ENCODE measurements at places on chromosomes 3 and 15.

GRCh38 chr3:3170998-3171397, 8.5 kb downstream of the CRBN start:
- DNase-seq: no peak

DNA sequence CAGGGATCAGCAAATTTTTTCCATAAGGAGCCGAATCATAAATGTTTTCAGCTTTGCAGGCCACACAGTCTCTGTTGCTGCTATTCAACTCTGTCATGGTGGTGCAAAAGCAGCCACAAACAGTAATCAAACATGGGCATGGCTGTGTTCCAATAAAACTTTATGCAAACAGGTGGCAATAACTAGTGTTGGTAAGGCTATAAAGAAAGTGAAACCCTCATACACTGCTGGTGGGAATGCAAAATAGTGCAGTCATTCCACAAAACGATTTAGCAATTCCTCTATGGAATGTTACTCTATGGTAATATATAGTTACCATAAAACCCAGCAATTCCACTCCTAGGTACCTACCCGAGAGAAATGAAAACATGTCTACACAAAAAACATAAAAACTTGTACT, 14.0 kb upstream of the MRPS25 start:
- no peak for DNase-seq

DNA sequence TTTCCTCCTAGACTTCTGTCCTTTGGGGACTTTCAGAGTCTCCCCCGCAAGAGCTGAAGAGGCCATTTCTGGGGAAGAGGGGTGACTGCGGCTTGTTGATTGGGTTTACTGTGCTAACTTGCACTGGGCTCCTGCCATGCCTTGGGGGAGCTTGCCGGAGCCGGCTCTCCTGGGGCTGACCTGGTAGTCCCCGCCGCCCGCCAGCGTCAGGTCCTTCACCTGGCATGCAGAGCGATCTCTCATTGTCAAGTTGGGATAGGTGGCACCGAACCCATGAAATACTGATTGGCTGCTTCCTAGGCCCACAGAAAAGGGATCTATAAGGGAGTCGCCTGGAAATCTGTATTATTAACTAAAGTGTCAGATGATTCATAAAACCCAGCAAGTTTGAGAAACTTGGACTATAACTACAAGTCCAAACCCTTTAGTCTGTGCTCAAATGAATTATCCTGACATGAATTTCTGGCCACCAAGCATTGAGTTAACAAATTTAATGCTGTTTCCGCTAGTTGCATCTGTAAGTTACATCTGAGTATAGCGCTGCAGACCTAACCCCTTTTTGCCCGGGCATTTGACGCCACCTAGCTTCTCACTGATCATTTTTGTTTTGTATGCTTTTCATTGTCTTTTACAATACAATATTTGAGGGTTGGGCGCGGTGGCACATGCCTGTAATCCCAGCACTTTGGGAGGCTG, 607 bp upstream of the IMP3 start:
- DNase-seq: no peak

GRCh38 chr3:30649572-30650318, 43.3 kb downstream of the TGFBR2 start:
- DNase-seq: no peak

DNA sequence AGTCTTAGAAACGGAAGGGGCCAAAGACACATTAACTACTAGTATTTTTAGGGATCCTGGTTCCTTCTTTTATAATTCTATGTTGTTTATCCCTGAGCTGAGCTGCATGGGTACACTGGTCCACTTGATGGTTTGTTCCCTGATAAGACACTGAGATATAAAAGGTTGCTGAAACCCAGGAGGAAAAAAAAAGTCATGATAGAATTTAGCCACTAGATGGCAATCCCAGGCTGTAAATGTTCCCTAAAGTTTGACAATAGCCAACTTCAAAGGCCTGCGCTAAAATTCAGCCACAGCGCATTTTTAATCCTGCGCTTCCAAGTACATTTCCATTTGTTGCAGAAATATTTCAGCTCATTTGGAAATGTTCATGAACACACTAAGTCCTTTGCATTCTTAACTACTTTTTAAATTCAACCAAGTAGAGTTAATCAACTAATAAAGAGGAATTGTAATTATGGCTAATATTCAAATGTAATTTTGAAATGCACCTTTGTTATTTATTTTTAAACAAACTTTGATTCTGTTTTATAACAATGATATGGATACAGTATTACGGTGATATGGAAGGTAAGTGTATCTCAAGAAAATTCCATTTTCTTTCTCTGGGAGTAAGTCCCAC, 249.3 kb upstream of the FEZF2 start:
- no peak for DNase-seq

DNA sequence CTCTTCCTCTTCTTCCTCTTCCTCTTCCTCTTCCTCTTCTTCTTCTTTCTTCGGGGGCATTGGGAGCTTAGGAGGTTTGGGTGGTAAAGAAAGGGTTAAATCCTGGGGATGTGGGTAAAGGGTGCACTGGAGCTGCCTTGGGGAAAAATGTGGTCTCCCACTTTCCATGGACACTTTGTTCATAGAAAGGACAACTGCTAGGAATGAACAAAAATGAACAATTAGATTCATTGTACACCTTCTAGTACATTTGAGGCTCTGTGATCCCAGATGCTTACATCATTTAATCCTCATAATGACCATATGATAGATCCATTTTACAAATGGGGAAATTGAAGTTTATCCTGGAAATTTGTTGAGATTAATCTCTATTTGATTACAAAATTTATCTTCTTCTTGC, 699.7 kb downstream of the TUSC7 start:
- no peak for DNase-seq

DNA sequence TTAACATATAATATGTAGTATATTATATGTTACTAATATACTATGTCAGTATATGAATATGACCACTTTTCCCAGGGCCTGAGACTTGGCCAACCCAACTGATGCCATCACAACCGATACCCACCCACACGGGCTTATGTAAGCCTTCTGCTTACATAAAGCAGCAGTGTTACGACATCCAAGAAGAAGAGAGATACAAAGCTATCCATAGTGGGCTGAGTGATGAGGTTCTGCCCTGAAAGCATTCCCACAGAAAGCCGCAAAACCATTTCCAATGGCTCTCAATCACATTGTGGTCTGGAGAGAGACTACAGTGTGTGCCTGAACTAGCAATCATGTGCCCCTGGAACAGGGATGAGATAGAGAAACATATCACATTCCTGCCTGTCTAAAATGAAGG, 177.9 kb downstream of the PLOD2 start:
- DNase-seq: no peak

GRCh38 chr3:187951452-187952190, 202.3 kb upstream of the LPP start:
- no peak for DNase-seq

DNA sequence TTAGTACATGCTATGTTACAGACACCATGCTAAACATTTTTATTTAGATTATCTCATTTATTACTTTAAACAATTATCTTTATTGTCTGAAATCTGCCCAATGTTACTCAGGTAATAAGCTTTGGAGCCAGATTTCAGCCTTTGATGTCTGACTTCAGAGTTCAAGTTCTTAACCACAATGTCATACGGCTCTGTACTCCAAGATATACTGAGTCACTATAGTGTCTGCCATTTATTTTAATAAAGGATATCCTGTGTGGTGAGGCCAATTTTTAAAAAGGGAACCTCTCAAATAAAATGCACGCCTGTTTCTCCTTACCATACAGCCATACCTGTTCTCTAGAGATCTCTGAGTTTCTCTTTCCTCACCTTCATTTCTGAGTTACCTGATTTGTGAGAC, 193.1 kb downstream of the EPHA3 start:
- DNase-seq: no peak

DNA sequence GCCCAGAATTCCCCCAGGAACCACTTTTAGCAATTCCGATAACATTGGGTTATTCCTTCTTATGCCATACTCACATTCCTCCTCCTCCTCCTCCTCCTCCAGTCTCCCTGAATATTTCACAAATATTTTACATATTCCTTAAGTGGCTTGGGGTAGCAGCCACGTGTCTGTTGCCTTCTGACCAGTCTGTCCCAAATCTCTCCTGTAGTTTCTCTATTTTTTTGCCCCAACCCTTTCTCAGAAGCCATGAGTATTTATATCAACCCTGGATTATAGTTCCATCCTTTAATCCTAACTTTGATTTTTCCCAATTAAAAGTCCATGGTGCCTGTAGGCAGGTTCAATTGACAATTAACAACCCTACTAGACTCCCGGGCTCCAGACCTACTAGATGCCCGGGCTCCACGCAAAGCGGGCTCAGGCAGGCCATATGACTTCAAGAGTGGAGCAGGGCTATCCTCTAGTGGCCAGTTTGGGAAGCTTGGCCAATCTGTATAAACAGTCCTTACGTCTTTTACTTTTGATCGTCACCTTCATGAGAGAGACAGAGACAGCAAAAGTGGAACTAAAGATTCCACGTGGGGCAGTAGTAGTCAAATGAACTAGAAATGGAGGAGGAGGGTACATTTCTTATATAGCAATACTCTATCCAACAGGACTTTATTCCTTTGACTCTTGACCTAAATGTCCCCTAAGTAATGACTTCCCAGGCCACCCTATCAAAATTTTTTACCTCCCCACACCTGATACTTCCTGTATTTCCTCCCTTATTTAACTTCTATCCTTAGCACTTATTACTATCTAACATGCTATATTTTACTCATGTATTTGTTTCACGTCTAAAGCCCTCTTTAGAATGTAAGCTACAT, 69.7 kb downstream of the USF3 start:
- peak; percentile 11 for DNase-seq

GRCh38 chr3:128804811-128805155, 74.6 kb upstream of the ACAD9 start:
- DNase-seq: no peak

DNA sequence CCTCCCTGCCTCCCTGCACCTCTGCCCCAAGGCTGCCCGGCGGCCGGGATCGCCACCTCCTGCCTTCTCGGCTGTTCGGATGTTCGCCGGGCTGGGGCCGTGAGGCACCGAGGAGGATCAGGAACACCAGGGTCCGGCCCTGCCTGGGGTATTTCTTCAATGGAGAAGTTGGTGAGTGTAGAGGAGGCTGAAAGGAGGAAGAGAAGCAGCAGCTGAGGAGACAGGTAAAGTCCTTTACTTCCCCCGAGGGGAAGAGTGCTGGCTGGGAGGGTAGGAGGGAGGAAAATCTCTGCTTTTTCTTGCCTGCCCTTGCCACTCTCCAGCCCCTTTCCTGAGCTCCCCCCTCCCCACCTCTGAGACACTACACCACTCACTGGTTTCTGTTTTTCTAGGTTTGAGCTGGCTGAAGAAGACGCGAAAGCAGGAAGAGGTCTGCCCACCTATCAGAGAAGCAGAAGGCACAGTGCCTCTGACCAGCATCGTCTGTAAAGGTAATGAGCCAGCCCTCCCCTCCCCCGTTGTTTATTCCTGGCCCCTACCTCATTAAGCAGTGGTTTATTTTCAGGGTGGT, 519 bp downstream of the ASB7 start:
- no peak for DNase-seq

- DNase-seq: no peak
Observed at GRCh38 chr3:72800869-72801268, 47.4 kb downstream of the SHQ1 start.

DNA sequence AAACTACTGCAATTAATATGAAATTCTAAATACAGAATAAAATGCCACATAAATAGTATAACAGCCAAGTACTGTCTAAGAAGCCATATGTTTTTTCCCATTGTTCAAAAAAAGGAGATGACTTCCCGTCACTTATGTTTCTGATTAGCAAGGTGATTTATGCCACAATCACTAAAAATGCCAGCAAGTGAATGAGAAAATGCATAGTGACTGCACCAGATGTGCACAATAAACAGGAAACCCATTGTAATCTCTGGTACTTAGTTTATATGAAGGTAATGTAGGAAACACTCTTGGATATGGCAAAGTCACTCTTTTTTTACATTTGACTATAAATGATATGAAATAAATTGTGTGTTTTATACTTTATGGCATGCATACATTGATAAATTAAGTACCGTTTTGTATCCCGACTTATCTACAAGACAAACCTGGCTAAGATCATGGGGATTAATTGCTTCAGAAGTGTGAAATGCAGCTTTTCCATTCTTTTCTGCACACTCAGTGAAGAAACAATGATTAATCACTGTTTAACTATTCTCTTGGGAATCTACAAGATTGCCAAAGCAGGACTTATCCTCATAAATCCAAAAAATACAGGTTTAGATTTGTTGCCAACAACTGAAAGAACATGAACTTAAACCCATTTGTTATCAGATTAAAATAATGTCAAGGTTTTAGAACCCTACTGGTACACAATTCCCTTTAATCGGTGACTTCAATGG, 164.5 kb downstream of the TBC1D5 start:
- DNase-seq: no peak

DNA sequence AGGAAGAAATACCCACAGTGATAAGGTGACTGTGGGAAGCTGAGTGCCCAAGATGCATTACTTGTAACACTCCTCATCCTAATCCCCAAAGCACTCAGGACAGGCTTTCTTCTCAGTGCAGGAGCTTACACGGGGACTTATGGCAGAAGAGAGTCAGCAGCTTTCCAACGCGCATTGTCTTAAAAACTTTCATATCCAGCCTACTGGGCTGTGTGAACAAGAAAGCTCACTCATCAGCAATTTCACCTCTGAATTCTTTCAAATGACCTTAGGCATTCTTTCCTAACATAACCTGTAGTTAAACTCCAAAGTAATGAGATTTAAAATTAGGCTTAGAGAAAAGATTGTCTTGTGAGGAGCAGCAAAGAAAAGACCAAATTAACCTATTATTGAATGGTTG, 132.3 kb downstream of the KCNAB1 start:
- DNase-seq: no peak
